Foreskin keratinocyte (primary cell): ENCODE measurements at places on chromosomes 4 and X.

DNA sequence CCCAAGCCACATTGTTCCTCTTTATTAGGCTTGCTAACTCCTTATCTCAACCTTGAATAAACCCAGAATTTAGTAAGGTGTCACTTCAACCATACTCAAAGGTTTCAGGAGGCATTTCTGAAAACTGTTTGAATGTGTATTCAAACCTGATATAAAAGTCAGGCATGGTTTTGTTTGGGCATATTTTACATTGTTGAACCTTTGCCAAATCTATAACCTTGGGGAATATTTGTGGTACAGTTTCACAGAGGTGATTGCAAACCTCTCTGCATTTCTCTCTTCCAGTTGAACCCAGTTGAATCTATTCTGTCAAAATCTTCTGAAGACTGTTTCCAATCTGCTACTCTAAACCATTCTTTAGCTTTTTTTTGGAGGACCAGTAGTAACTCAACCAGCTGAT lies 409.0 kb downstream of the TECRL start:
- peak; percentile 3 for DNase-seq

- DNase-seq, result no peak
These were observed 582.0 kb downstream of the ADGRL3 start for GRCh38 chr4:61782133-61782532.

GRCh38 chrX:19953145-19953544 lies 37.7 kb downstream of the BCLAF3 start:
- no peak for DNase-seq

DNA sequence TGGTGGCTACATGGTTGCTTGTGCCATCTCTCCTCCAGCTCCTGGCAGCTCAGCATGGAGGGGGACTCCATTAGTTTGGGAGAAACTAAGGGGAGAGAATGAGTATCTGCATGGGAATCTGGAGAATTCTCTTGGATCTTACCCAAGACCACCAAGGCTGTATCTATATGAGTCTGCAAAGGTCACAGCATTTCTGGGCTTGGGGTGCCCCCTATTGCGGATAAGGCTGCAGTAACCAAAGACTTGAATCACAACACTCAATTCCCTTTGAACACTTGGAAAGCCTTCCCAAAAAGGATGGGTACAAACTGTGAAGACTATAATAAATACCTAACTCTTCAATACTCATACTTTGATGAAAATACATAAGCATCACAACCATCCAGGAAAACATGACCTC lies 623.5 kb upstream of the NR3C2 start:
- no peak for DNase-seq

- DNase-seq, result no peak
These were observed 10.5 kb upstream of the PRSS48 start for GRCh38 chr4:151266497-151266896.

DNA sequence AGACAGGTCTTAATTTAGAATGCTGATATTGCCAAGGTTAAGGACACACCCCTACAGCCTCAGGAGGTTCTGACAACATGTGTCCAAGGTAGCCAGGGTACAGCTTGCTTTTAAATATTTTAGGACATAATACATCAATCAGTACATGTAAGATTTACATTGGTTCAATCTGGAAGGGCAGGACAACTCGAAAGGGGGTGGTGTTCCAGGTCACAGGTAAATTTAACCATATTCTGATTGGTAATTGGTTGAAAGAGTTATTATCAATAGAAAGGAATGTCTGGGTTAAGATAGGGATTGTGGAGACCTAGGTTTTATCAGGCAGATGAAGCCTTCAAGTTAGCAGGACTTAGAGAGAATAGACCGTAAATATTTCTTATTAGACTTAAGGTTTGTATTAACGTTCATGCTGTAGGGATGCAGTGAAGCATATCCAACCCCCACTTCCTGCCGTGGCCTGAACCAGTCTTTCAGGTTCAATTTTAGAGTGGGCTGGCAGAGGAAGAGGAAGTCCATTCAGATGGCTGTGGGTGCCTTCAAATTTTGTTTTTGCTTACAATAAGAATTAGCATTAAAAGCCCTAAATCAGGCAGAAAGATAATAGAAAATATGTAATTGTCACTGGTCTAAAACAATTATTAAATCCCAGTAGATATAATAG lies 136.5 kb upstream of the GALNTL6 start:
- DNase-seq, result no peak

GRCh38 chrX:35288657-35289056 lies 346.1 kb downstream of the FAM47B start:
- no peak for DNase-seq

DNA sequence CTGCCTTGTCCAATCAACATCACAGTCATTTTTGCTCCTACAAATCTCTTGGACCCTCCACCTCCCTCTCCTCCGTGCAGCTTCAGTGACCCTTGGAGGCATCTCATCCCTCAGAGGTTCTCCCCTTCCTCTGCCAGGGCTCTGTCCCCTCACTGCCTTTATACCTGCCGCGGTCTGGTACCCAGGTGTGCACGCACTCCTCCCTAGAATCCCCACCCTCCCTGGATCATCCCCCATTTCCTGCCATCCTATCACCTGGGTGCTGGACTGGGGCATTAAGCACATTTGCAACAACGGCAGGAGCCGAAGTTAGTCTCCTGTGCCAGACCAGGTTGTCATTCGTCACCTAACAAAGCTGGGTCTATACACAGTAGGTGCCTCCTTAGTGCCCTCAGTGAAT lies 10.1 kb downstream of the TMEM271 start:
- no peak for DNase-seq

DNA sequence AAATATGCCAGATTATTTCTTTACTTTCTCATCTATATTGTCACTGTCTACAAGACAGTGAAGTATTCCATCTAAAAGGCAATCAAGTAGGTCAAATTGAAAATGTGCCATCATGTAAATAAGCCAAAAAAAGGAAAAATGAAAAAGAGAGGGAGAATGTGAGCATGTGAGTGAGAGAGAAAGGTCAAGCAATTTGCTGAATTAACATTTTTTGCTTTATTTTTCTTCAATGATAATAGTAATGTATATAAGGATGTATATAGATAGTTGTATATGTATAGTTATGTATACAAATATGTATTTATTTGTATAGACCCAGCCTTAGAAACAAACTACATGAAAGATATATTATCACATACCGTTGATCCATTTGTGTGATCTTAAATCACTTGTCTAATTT lies 11.5 kb downstream of the CXCL8 start:
- DNase-seq, result no peak

- no peak for DNase-seq
These were observed 36.3 kb upstream of the MYOZ2 start for GRCh38 chr4:119099227-119099810.

DNA sequence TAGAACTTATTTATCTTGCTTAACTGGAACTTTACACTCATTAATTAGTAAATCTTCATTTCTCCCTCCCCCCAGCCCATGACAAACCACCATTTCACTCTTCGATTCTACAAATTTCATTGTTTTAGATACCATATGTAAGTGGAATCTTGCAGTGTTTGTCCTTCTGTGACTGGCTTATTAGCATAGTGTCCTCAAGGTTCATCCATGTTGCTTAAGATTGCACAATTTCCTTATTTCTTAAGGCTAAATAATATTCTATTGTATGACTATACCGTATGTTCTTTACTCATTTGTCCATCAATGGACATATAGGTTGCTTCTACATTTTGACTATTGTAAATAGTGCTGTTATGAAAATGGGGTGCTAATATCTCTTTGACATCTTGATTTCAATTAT lies 24.5 kb upstream of the RNF212 start:
- no peak for DNase-seq

DNA sequence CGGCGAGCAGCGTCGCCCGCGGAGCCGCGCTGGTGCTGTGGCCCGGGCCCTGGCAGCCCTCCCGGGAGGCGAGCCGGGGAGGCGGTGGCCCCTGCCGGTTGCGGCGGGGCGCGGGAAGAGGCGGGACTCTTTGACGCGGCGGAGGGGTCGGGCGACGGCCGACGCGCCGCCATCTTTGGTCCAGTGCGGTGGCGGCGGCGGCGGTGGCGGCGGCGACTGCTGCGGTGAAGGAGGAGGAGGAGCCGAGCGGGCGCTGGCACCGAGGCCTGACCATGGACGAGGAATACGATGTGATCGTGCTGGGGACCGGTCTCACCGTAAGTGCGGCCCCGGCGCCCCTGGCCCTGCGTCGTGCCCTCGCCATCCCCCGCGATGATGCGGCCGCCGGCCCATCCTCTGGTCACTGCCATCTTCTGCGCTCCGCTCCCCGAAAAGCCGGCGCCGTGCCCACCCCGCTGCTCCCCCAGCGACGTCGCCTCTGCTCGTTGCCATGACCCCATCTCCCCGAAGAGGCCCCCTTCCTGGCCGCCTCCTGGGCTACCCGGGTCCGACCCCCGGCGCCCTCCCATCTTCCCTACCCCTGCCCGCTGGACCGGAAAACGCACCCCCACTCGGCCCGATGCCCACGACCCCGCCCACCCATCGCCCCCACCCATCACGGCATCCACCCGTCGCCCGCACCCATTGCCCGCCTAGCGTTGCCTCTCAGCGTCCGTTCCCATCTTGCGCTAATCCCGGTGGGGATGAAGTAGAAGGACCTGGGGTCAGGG lies at the start of gene GDI1:
GDI1 (plus strand) TSS at position 172 of the 770 bp plus-strand sequence; CDS start at position 273, 101 bp downstream.
- no peak for DNase-seq

GRCh38 chrX:91039777-91040176 lies 394.9 kb upstream of the PABPC5 start:
- DNase-seq, result no peak

DNA sequence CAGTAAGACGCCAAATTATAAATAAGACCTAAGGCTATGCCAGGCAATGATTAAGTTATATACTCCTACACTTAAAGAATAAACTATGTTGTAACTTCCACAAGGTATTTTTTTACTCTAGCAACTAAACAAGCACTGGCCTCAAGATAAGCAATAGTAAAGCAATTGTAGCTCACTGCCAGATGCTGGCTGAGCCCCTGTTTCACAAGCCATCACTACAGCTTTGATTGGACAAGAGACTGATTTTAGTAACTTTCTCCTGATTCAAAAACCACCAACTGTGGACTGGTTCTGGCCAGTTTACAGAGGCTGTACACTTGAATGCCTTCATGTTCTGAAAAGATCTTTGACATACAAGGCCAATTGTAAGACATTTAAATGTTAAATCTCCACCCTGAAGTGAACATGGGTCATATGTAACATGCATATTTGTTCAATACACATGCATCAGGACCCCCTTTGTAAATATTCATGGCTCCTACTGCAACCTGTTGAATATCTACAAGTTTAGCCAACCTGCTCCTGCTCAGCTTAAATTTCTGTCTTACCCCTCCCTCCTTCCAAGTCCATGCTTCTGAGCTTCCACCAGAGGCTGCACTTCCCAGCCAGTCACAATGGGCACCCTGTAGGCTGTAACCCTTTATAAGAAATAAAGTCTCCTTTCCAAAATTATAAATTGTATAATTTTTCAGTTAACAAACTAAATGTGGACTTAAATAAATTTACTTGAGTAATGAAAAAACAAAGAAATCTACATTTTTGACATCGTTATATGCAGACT lies 423.6 kb downstream of the ANKRD50 start:
- DNase-seq, result no peak

GRCh38 chr4:15944895-15945294 lies 6.4 kb upstream of the FGFBP1 start:
- no peak for DNase-seq

DNA sequence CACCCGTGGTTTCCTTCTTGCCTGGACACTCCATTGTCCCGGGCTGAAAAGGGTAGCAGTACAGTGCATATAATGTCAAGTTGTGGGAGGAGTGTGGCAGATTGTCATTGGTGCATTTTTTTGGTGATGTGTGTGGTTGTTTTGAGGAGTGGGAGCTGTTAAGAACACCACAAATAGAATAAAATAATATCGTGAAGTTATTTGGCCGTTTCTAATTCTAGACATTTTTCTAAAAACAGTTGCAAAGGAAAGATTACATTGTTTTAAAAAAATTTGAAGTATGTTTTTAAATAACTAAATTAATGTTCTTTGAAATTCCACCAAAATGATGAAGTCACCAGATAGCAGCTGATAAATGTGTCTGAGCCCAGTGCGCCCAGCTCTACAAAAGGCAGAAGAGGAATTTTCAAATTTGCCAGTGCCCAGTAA lies 1.3 kb downstream of the PKD2 start:
- no peak for DNase-seq
